EL (cell line): ENCODE measurements at places on chromosomes 7 and 10.

GRCh38 chr7:48188776-48189520 lies 17.7 kb downstream of the ABCA13 start:
- no peak for DNase-seq

GRCh38 chr7:1924258-1924817 lies 254.3 kb downstream of the ELFN1 start:
- no peak for DNase-seq

- DNase-seq = peak; percentile 60
These were observed 15.9 kb downstream of the CAMK2B start for GRCh38 chr7:44309271-44310091.

GRCh38 chr7:13846386-13846785 lies 143.1 kb downstream of the ETV1 start:
- peak; percentile 37 for DNase-seq

GRCh38 chr7:114110666-114111065 lies 191.9 kb upstream of the PPP1R3A start:
- DNase-seq = no peak

DNA sequence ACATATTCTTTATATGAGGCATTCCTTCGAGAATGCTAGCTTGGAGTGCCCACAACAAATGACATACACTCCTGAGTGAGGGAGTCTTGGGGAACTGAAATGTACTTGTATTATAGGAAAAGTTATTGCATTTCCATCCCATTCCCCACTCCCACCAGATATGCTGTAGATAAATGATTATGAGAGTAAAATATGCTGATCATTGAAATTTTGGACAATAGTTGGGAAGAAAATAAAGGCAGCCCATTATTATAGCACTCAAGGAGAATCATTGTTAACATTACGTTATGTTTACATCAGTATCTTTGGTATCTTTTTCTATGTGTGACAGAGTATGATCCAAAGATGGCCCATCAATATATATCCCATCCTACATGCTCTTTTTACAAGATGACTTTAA lies 194.4 kb downstream of the GATA3 start:
- DNase-seq = no peak
